Inflammatory macrophage treated with lipopolysaccharide for 4 hours (primary cell): ENCODE measurements at places on chromosomes 6 and 20.

DNA sequence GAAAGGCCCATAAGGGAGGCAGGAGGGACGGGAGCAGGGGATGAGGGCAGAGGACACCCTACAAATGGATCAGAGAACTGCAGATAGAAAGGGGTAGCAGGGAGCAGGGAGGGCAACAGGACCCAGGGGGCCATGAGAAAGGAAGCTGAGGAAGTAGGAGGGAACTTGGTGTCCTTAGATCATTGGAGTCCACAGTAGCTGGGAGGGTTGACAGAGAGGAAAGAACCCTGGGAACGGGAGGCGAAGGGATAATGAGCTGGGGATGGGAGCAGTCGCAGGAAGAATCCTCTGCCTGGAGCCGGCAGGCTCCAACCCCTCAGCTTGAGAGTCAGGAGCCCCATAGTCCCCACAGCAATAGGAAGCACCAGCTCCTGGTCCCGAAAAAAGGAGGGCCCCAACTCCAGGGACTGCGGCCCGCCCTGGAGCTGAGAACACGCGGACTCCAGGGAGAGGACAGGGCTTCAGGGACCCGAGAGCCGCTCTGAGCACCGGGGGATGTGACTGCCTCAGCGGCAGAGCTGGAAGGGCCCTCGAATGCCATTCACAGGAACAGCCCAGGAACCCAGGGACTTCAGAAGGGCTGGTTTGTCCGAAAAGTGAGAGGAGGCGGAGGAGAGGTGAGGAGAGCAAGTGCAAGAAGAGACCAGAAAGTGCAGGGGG lies 32.7 kb downstream of the HLA-A start:
- no peak for DNase-seq

GRCh38 chr20:23399568-23400241 lies 21.6 kb downstream of the NAPB start:
- peak; percentile 49 for DNase-seq

GRCh38 chr6:15259766-15260098 lies 13.9 kb downstream of the JARID2 start:
- DNase-seq = no peak

- no peak for DNase-seq
These were observed 13.4 kb downstream of the PTK7 start for GRCh38 chr6:43089467-43089866.

DNA sequence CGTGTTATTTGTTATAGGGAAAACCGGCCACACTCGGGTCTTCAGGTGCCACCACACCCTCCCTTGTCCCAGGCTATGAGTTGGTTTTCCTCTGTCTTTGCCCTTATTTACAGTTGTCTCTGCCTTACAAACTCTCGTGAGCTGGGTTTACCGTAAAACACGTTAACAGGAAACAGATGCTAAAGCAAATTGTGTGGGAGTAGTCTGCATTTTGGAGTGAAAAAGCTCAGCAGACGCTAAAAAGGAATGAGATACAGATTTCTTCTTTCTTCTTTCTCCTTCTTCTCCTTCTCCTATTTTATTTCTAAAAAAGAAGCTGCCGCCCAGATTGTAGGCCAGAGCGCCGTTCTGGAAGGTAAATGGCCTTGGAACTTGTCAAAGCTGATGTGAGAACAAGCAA lies 51.9 kb downstream of the APCDD1L start:
- DNase-seq = no peak

- no peak for DNase-seq
These were observed 71.8 kb upstream of the L3MBTL3 start for GRCh38 chr6:129946439-129947140.

DNA sequence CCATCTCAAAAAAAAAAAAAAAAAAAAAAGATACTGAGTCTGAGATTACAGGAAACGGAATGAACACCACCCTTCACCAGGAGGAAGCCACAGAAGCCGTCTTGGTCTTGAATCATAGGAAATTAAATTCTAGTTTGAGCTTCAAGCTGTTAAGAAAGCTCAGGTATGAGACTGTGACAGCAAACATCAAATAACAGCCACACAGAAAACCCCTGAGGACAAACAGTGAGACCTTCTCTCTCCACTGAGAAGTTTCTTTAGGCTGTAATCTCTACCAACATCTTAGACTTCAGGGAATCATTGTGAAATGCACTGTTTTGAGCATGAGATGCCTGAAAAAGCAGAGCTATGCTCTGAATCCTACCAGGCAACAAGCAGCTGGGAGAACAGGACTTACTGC lies 30.8 kb downstream of the PDE10A start:
- no peak for DNase-seq

DNA sequence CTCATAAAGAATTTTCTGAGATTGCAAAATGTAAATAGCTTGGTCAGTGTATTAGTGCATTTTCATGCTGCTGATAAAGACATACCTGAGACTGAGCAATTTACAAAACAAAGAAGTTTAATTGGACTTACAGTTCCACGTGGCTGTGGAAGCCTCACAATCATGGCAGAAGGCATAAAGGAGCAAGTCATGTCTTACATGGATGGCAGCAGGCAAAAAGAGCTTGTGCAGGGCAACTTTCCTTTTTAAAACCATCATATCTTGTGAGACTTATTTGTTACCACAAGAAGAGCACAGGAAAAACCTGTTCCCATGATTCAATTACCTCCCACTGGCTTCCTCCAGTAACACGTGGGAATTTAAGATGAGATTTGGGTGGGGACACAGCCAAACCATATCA lies 112.7 kb upstream of the HDDC2 start:
- no peak for DNase-seq

GRCh38 chr20:46637020-46637419 lies 14.2 kb downstream of the SLC13A3 start:
- no peak for DNase-seq

DNA sequence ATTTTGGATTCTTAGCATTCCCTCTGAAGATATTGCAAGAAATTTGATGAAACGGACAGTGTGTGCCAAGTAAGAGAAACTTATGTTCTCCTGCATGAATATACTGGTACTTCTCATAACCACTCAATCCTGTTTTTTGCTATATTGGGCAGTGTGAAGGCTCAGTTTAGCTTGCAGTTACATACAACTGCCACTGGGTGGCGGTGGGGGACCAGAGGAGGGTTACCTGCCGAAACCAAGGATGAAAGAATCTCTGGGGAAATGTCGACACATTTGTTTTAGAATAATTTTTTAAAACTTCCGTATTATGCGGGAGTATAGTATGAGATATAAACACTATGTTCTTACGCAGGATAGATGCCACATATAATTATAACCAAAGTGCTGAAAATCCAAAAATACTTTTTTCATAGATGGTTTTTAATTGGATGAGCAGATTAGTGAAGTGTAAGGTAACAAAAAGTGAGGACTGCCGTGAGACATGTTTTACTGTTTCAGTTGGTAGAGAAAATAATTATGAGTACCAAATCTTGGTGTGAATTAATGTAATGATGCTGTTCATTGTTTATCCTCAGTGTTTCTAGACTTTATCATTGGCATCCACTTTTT lies 9.7 kb downstream of the TRMT11 start:
- peak; percentile 62 for DNase-seq

GRCh38 chr6:15453622-15454021 lies 207.8 kb downstream of the JARID2 start:
- DNase-seq = no peak

DNA sequence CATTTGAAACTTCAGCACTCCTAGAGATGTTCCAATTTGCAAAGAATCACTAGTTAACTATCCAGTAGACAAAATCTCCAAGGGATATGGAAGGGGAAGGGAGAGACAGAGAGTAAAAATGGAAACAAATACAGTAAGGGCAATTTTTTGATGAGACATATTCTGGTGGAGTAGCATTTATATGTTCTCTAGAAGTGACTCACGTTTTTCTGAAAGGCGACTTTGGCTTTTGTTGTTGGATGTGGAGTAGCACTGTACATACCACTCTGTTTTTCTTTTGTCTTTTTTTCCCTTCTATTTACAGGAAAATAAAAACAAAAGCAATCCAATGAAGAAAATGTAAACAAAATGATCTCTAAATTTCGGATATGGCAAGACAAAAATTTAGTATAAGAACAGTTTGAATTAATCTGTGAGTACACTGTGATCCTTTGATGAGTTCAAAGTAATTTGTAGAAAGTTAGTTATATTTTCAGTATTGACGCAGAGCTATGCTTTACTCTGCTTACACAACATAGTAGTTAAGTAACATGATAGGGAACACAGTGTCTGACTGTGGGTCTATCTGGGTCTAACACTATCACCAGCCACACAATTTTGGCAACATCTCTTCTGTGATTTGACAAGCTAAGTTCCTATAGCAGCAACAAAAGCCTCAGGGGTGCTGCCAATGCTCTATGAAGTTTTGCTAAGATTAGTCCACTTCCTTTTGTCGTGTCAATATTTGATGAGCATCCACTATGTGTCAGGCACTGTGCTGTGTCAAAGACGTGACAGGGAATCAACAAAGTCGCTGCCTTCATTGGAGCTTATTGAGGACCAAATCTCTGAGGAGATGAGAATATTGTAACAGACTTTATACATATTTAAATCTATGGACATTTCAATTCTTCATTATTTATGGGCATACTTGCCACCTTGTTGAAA lies 27.3 kb upstream of the TAGAP start:
- DNase-seq = no peak

DNA sequence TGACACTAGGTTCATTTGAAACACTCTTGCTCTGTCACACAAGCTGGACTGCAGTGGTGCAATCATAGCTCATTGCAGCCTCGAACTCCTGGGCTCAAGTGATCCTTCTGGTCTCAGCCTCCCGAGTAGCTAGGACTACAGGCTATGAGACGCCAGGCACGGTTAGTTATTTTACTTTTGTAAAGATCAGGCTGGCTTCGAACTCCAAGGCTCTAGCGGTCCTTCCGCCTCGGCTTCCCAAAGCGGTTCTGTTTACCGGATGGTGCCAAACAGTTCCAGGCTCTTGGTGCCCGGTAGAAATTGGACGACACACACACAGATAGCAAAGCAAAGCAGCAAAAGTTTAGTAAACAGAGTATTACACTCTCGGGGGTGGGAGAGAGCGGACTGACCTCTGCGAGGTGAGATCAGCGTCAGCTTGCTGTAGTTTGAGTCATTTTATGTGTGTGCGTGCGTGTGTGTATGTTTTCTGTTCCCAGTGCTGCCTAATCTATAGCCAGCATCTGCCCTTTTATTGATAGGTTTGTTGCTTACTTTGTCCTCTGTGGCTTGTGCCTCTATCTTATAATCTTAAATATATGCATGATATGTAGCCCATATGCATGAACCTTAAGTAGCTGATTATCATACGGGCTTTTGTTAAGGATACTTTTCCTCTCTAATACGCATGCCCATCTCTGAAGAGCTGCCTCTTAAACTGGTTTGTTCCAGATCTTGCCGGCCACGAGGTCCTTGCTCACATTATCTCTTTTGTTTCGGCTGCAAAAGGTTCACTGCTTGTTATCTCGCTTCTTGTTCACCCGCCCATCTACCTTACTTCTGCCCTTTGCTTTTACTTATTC lies 75.2 kb downstream of the OR2B2 start:
- DNase-seq = peak; percentile 77

DNA sequence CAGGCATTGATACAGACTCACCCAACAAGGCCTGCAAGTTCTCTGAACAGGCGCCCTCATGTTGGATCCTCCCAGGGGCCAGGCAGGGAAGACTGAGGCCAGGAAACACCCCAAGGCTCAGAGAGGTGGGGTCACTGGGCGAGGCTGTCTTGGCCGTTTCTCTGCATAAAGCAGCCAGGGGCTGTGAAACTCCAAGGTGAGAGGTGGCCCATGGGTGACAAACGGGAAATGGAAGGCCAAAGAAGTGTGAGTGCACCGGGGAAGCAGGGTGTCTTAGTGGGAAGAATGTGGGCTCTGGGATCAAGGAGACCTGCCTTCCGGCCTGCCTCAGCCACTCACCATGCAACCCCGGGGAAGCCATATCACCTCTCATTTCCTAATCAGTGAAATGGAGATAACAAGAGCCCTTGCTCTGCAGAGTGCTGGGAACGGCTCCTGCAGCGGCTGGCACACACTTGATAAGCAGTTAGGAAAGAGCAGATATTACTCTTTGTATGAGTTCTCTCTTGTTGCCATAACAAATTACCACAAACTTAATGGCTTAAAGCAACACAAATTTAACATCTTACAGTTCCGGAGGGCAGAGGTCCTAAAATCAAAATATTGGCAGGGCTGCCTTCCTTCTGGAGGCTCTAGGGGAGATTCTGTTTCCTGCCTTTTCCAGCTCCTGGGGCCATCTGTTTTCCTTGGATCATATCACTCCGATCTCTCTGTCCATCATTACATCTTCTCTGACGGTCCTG lies 168.6 kb downstream of the NFATC2 start:
- no peak for DNase-seq

- peak; percentile 60 for DNase-seq
These were observed 18.3 kb upstream of the NHSL1 start for GRCh38 chr6:138517635-138518034.

- no peak for DNase-seq
These were observed 96.2 kb downstream of the TTLL2 start for GRCh38 chr6:167420858-167421766.

GRCh38 chr20:18662279-18663040 lies 74.6 kb downstream of the DTD1 start:
- no peak for DNase-seq

DNA sequence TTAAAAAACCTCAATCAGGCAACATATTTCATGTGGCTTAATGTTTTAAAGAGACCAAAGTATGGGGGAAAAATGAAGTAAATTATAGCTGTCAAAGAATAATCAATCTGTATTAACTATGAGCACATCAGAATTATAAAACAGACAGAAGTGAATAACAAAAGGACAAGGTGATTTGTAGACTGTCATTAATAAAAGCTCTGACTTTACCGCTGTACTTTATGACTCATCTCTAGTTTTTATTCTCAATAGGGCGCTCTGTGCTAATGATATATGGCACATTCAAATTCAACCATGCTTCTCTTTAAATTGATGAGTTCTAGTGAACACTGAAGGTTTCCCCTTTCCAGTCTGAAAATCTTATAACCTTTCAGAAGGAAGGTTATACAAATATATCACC lies 72.0 kb downstream of the PREP start:
- no peak for DNase-seq
